ENCODE measurements at places on chromosomes 13 and 19. TPM values are rescaled to one million over a fixed set of nuclear protein-coding genes. Genes with fewer than 3 reads are reported as not detected.

DNA sequence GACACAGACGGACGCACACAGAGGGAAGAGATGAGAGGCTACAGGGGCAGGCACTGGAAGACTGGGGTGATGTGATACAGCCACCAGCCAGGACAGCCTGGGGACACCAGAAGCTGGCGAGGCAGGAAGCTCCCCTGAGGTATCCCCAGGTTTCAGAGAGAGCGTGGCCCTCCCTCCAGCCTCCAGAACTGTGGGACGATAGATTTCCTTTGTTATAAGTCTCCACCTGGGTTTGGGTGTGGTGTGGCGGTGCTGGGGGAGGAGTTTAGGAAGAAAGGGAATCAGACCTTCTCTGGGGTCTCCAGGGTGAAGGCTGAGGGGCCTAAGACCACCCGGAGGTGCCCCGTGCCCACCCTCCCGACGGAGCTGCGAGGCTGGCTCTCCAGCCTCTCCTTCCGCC, 2.7 kb upstream of the ASPDH start:
- H3K27ac ChIP-seq, result no peak overlapping the region
- no peaks in the 10 kb centered on the region for H3K27me3 ChIP-seq
- no peaks in the 10 kb centered on the region for H3K36me3 ChIP-seq
- no peak overlapping the region for H3K4me3 ChIP-seq
- DNase-seq, result no peak

GRCh38 chr19:38531515-38531914, 86.2 kb downstream of the MAP4K1 start:
- H3K27me3 ChIP-seq, result no peaks in the 10 kb centered on the region
- H3K27ac ChIP-seq, result no peak overlapping the region
- H3K36me3 ChIP-seq, result no peaks in the 10 kb centered on the region
- DNase-seq, result no peak
- H3K4me3 ChIP-seq, result no peak overlapping the region

GRCh38 chr19:5148794-5149190, 179.9 kb downstream of the KDM4B start:
- peaks cover 64% of the 10 kb centered on the region for H3K36me3 ChIP-seq
- no peaks in the 10 kb centered on the region for H3K27me3 ChIP-seq
- no peak for DNase-seq
- no peak overlapping the region for H3K4me3 ChIP-seq
- no peak overlapping the region for H3K27ac ChIP-seq

GRCh38 chr13:46468570-46469463, 81.8 kb upstream of the RUBCNL start:
- H3K27me3 ChIP-seq, result no peaks in the 10 kb centered on the region
- no peaks in the 10 kb centered on the region for H3K4me1 ChIP-seq
- no peak for DNase-seq

DNA sequence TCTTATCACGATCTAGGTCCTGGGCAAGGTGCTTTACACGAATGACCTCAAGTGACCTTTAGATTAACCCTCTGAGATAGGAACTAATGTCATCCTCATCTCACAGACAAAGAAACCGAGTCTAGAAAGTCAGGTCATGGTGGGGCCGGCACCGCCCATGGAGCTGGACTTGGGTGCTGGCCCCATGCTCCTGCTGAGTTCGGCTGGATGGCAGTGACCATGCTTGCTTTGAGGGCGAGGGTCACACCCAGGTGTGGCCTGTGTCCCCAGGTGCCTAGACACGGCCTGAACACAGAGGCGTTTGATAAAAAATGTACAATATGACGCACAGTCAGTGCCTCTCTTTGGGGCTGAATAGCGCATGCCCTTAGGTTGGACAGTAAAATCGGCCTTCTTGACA, 26.8 kb downstream of the COL4A2 start:
- H3K4me3 ChIP-seq, result no peak overlapping the region
- no peaks in the 10 kb centered on the region for H3K27me3 ChIP-seq
- H3K27ac ChIP-seq, result no peak overlapping the region
- no peak for DNase-seq
- peaks cover 63% of the 10 kb centered on the region for H3K4me1 ChIP-seq

- H3K27me3 ChIP-seq, result no peaks in the 10 kb centered on the region
- no peak for DNase-seq
- no peak overlapping the region for H3K4me3 ChIP-seq
- no peaks in the 10 kb centered on the region for H3K36me3 ChIP-seq
These were observed 547.0 kb upstream of the SLITRK5 start for GRCh38 chr13:87123987-87124784.

- DNase-seq, result peak; percentile 77
- no peaks in the 10 kb centered on the region for H3K27me3 ChIP-seq
These were observed 113.7 kb upstream of the ZNF507 start for GRCh38 chr19:32231691-32232090.

- H3K4me3 ChIP-seq, result peak overlapping the region; percentile 34
- H3K27me3 ChIP-seq, result no peaks in the 10 kb centered on the region
- H3K27ac ChIP-seq, result peak overlapping the region; percentile 93
- H3K36me3 ChIP-seq, result peaks cover 6% of the 10 kb centered on the region
These were observed 3.9 kb downstream of the SBNO2 start for GRCh38 chr19:1169921-1170885.

GRCh38 chr13:29050719-29051118, 230.6 kb downstream of the MTUS2 start:
- H3K27me3 ChIP-seq, result no peaks in the 10 kb centered on the region
- no peak for DNase-seq
- H3K27ac ChIP-seq, result no peak overlapping the region
- H3K4me1 ChIP-seq, result no peaks in the 10 kb centered on the region
- no peak overlapping the region for H3K4me3 ChIP-seq
- no peaks in the 10 kb centered on the region for H3K36me3 ChIP-seq

- H3K27ac ChIP-seq, result no peak overlapping the region
- DNase-seq, result no peak
- H3K4me1 ChIP-seq, result peaks cover 12% of the 10 kb centered on the region
- no peak overlapping the region for H3K4me3 ChIP-seq
- H3K36me3 ChIP-seq, result no peaks in the 10 kb centered on the region
These were observed 33.5 kb downstream of the WASF3 start for GRCh38 chr13:26590951-26591350.

DNA sequence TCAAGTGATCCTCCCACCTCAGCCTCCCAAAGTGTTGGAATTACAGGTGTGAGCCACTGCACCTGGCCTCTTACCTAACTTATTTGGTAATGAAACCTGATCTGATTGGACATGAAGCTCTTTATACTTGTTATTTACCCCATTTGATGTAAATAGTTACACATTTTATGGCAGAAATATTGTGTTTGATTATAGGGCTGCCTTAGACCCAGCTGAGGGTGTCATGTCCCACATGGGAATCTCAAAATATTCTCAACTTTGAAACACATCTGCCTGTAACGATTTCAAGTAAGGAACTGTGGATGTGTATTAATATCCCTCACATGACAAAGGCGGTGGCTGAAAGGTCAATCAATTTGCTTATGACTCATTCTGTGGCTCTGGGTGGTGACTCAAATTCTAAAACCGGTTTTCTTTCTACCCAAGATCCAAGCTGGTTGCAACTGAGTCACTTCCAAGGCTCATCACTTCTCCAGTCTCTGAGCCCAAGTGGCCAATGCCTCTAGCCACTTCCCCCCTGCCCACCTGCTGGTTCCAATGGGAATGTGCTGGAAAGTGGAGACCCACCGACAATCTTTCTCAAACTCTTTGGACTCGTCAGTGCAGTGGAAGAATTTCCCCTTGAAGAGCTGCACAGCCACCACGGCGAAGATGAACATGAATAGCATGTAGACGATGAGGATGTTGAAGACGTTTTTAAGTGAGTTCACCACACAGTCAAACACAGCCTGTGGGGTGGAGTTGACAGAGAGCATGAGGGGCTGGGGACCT, 110.9 kb downstream of the IER2 start:
- no peak overlapping the region for H3K27ac ChIP-seq

DNA sequence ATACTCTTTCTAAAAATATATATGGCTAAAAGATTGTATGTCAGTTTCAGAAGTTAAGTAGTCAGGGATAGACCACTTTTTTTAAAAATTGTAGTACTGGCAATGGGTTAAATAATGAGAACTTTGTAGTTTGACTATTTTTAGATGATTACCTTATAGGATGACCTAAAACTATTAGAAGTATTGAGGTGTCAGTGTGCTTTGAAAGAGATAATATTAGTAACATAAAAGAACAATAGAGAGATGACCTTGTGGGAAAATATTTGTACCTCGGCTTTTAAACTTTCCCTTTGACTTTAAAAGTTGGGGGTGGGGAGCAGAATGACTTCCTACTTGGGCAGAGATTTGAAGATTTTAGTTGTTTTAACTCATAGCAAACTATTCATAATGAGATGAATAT, 48.3 kb downstream of the SLAIN1 start:
- no peak for DNase-seq
- no peaks in the 10 kb centered on the region for H3K36me3 ChIP-seq
- H3K4me1 ChIP-seq, result no peaks in the 10 kb centered on the region
- H3K27ac ChIP-seq, result no peak overlapping the region

GRCh38 chr19:6402058-6402457, 9.1 kb upstream of the GTF2F1 start:
- no peak overlapping the region for H3K27ac ChIP-seq
- H3K27me3 ChIP-seq, result no peaks in the 10 kb centered on the region
- H3K36me3 ChIP-seq, result no peaks in the 10 kb centered on the region
- no peak overlapping the region for H3K4me3 ChIP-seq

GRCh38 chr13:27054760-27055159, 116.9 kb downstream of the USP12 start:
- H3K27me3 ChIP-seq, result no peaks in the 10 kb centered on the region
- no peak overlapping the region for H3K4me3 ChIP-seq
- H3K4me1 ChIP-seq, result no peaks in the 10 kb centered on the region
- no peak overlapping the region for H3K27ac ChIP-seq
- no peaks in the 10 kb centered on the region for H3K36me3 ChIP-seq
- DNase-seq, result no peak

GRCh38 chr13:113660066-113660465, 2.1 kb upstream of the ATP4B start:
- no peak for DNase-seq
- H3K27ac ChIP-seq, result no peak overlapping the region
- no peaks in the 10 kb centered on the region for H3K4me1 ChIP-seq
- H3K4me3 ChIP-seq, result no peak overlapping the region
- no peaks in the 10 kb centered on the region for H3K36me3 ChIP-seq
- no peaks in the 10 kb centered on the region for H3K27me3 ChIP-seq

- H3K27me3 ChIP-seq, result no peaks in the 10 kb centered on the region
- peak overlapping the region; percentile 59 for H3K27ac ChIP-seq
- no peak overlapping the region for H3K4me3 ChIP-seq
- no peaks in the 10 kb centered on the region for H3K36me3 ChIP-seq
- H3K4me1 ChIP-seq, result peaks cover 60% of the 10 kb centered on the region
- no peak for DNase-seq
These were observed 27.0 kb downstream of the SAE1 start for GRCh38 chr19:47157431-47158321.

DNA sequence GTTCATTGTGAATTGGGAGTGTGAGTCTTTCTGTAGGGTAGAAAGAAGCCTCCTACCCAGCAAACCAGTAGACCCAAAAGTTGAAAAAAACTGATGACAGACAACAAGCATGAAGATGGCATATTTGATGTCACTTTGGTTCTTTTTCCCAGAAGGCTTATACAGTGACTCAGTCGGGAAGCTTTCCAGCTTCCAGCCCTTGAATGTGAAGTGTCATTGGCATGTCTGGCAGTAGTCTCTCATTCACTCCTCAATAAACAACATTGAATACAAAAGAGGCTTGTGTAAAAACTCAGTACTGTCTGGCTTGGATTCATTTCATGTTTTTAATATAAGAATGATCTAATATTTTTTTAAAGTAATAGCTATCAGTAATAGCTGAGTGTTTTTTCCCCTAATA, 68.7 kb downstream of the IPO5 start:
- H3K27ac ChIP-seq, result no peak overlapping the region
- no peaks in the 10 kb centered on the region for H3K27me3 ChIP-seq
- H3K4me1 ChIP-seq, result no peaks in the 10 kb centered on the region
- no peak for DNase-seq

DNA sequence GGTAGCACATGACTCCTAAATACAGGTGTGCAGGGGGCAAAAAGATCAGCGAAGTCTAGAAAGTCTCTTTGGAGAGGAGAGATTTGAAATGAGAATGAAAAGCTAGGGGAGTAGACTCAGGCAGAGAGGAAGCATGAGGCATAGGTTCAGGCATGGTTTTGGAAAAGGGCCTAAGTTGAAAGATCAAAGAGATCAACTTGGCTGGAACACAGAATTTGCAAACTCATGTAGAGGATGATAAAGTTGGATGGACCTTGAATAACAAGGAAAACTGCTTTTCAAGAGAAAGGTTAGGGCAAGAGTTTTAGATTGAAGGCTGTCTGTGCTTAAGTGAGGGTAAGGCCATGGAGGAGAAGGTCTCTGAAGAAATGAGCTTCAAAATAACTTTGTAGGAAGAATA, 47.4 kb upstream of the UBAC2 start:
- H3K4me1 ChIP-seq, result no peaks in the 10 kb centered on the region
- H3K36me3 ChIP-seq, result no peaks in the 10 kb centered on the region
- no peaks in the 10 kb centered on the region for H3K27me3 ChIP-seq
- no peak for DNase-seq

DNA sequence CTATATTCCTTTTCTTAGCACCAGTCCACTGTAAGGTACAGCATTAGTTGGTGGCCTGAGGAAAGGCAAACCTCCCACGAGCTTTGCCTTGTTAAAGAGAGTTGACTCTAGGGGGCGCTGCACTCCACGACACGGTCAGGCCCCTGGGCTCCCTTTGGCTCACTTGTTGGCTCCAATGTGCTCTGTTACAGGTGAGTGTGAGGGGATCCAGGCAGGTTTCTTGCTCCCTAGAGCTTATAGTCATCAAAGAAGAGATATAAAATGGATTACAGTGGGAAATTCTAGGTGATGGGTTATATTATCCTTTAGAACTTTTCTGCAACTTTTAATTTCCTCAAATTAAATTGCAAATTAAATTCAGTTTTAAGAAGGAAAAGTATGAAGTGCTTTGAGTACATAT, 3.7 kb downstream of the WDR87 start:
- peaks cover 2% of the 10 kb centered on the region for H3K4me1 ChIP-seq
- DNase-seq, result no peak
- H3K4me3 ChIP-seq, result no peak overlapping the region

DNA sequence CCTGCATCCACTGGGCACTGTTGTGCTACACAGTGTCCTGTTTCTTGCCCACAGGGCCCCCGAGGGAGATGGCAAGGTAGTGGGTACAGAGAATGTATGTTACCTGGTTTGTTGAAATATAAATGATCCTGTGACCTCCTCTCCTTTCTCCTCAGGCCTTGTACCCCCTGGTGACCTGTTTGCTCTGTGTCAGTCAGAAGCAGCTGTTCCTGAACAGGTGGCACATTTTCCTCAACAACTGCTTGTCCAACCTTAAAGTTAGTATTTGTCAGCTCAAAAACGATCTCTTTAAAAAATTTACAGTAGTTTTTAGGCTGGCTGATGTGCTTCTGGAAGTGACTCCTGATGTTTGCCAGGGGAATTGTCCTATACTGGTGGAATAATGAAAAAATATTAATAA, 105.1 kb downstream of the FRY start:
- H3K27ac ChIP-seq, result no peak overlapping the region
- H3K36me3 ChIP-seq, result no peaks in the 10 kb centered on the region
- no peaks in the 10 kb centered on the region for H3K27me3 ChIP-seq
- no peak for DNase-seq

The CAB39L gene
- 31.7 TPM for total RNA-seq

The PGLYRP1 gene
- total RNA-seq, result not detected

The LHFPL6 gene
- total RNA-seq, result 54.8 TPM

The EBI3 gene
- total RNA-seq, result not detected

The CYP4F8 gene
- 0.98 TPM for total RNA-seq

The AP1M2 gene
- total RNA-seq, result 29.0 TPM

The WDR88 gene
- not detected for total RNA-seq

The COL5A3 gene
- 13.3 TPM for total RNA-seq

The CLEC11A gene
- total RNA-seq, result 25.0 TPM
